NCI-H1092 (cell line): ENCODE measurements at places on chromosomes 1 and 21.

GRCh38 chr1:93016171-93016570 lies 54.9 kb upstream of the DIPK1A start:
- no peak for DNase-seq

DNA sequence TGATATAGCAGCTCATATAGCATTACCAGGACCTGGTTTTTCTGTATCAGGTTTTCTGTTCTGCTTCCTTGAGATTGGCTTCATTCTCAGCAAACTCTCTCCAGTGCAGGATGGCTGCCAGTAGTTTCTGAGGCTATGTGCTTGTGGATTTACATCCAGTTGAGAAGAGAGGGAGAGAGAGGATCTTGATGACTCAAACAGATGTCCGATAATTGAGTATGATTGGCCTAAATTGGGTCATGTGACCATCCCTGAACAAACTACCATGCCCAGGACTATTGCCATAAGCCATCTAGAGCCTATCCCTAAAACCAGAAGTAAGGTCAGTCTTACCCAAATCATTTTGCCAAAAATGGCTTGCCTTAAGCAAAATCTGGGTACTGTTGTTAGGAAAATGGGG lies 18.1 kb upstream of the PSMA5 start:
- no peak for DNase-seq

DNA sequence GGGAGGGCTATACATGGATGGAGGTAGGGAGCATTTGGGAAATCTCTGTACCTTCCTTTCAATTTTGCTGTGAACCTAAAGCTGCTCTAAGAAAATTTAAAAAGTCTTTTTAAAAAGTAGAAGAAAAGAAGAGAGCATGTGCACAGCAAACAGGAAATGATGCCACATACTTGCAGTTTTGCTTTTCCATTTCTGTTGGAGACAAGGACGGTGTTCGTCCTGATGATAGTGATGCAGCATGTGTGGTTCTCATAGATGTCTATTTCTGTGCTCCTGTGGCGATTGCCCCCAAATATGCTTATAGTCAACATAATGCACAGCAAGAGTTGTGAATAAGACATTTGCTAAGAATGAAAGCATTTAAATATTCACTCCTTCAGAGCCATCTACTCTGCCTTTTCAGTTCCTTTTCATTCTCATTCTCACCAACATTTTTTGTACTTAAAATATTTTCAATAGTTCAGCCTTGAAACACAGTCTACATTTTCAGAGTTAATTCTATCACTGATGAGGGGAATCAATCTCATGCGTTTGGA lies 66.6 kb downstream of the LRRC8C start:
- no peak for DNase-seq

DNA sequence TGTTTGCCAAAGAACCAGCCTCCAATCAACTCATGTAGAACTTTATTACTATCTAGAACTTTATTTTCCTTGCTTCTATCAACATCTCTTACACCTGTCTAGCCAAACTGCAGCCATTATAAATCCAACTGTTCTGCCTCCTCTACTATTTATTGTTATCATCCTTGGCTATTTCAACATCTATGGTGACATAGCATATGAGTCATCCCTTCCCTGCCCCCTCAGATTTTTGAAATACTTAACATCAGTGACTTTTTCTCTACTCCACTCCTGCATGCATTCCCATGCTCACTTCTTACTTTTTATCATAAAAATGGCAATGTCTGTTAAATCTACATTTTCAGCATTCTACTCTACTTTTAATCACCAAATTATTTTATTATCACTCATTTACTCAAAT lies 544.9 kb upstream of the NEGR1 start:
- no peak for DNase-seq

DNA sequence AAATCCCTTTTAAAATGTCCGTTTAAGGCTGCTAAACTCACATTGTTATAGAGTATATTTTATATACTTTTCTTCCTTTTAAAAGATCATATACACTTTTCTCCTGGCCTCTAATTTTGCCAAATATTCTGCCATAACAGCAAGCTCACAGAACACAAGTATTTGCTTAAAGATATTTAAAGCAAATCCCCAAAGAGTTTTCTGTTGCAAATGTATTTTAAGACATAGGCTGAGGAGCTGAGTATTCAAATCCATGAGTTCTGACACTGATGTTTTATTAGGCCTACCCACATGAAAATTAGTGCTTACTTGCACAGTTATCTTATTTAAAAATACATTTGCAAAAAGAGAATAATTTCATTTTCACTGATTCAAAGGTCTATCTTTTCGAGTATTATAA lies 1.7 kb upstream of the PTPRC start:
- no peak for DNase-seq

GRCh38 chr21:25586791-25587190 lies 20.5 kb downstream of the MRPL39 start:
- no peak for DNase-seq

DNA sequence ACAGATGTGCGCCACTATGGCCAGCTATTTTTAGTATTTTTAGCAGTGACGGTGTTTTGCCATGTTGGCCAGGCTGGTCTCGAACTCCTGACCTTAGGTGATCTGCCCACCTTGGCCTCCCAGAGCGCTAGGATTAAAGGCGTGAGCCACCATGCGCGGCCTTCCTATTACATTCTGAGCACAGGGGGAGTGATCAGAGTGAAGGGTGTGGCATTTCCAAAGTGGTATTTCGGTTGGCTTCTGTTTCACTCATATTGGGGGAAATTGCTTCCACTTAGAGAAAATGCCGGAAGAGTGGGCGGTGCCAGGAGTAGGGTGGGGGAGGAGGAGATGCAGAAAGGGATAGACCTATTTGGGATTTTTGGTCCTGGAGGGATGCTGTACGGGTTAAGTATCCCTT lies 4.3 kb downstream of the PIK3CD start:
- no peak for DNase-seq

DNA sequence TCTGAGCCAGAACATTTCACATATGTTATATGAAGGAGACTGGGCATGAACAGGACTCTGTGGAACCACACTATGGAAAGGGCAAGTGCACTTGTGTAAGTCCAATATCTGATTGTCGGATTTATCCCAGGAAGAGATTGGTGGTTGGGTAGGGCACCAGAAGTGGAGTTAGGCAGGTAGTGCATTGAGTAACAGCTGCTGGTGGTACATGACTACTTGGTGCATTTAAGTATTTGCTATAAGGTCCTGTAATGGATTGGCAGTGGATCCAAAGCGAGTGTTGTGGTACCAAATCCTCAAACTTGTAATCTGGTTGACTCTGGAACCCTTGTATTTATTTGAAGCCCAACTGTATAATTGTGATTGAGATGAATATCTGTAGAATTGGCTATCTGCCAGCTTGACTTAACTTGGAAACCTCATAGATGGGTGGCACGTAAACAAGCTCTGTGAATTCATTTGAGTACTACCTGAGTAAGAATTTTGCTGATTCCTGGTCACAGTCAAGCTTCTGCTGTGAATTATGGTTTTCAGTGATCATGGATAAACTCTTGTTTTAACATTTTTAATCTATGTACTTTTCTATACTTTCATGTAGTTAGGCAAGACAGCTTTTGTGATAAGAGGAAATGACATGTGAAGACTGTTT lies 21.1 kb downstream of the UBAP2L start:
- no peak for DNase-seq

GRCh38 chr1:77395051-77395450 lies 113.2 kb downstream of the AK5 start:
- no peak for DNase-seq

DNA sequence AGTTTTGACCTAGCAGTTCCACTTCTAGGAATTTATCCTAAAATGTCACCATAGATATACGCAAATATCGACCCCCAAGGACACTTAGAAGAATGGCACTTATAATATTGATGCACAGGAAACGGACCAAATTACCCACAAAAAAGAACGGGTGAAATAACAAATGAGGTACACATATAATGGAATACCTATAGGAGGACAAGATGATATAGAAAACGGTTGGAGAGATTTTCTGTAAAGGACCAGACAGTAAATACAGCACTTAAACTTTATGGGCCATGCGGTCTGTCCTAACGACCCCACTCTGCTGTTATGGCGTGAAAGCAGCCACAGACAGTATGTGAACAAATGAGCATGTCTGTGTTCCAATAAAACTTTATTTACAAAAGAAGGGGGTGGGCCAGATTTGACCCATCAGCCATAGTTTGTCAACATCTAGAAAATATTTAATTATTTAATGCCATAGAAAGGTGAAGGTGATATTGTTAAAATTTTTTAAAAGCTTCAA lies 2.4 kb downstream of the TMPRSS3 start:
- no peak for DNase-seq

DNA sequence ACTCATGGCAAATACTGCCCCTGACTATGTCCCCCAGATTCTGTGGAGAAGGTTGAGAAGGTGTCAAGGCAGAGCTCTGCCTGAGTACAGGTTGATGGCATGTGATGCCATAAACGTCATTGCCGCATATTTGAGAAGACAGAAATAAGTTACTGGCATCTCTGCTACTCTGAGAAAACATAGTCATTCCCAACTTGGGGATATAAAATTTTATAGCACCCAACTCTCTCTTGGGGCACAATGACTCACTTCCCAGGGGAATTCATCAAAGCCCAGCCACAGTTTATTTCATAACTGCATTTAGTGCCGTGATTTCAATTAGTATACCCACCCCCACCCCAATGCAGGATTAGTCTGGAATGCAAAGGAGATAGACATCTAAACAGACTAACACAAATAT lies 101.9 kb upstream of the TNR start:
- DNase-seq, result no peak

DNA sequence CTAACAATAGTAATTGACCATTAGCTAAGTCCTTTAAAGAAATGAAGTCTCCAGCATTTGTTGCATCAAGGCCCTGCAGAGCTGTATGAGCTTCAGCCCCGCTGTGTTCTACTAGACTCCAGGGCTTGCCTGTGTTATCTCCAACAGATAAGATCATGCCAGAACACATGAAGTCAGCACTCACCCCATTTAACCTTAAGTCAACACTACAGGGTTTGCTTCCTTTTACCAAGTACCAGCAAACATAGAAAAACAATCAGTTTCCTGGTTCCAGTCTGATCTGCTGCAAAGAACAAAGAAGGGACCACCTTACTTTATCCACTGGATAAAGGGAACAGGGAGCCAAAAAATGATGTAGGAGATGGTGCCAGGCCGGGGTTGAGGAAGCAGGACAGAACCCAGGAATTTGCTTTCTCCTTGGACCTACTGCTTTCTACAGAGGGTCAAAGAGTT lies 41.3 kb upstream of the ENAH start:
- no peak for DNase-seq

GRCh38 chr1:202966006-202966898 lies 805 bp downstream of the CYB5R1 start:
- no peak for DNase-seq

- DNase-seq, result no peak
These were observed 129.3 kb downstream of the SIM2 start for GRCh38 chr21:36828208-36828607.

GRCh38 chr1:6005276-6005917 lies 13.2 kb upstream of the NPHP4 start:
- DNase-seq, result no peak

DNA sequence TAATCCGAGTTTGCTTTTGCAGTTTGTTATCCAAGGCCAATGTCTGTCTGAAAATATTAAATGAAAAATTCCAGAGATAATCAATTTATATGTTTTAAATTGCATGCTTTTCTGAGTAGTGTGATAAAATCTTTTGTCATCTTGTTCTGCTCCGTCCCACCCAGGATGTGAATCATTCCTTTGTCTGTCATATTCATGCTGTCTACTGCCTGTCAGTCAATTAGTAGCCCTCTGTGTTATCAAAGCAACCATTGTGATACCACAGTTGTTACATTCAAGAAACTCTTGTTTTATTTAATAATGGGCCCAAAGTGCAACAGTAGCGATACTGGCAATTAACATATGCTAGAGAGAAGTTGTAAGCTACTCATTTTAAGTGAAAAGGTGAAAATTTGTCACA lies 819.3 kb downstream of the BRINP3 start:
- DNase-seq, result no peak

DNA sequence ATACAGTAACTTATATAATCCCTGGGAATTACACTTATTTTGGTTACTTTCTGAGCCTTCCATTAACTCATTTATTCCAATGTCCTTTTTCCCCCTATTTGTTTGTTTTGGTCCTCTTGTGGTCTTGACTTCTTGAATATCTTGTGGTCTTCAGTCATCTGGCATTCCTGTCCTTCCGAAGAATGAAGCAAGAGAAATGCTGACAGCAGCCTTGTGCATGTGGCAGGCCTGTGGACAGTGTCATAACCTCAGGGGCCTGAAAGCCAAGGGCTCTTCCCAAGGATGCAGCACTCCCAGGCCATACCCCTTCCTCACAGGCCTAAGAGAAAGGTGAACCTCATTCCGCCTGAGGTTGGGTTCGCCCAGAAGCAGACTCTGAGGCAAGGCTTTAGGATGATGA lies 470.2 kb downstream of the DISC1 start:
- DNase-seq, result no peak

DNA sequence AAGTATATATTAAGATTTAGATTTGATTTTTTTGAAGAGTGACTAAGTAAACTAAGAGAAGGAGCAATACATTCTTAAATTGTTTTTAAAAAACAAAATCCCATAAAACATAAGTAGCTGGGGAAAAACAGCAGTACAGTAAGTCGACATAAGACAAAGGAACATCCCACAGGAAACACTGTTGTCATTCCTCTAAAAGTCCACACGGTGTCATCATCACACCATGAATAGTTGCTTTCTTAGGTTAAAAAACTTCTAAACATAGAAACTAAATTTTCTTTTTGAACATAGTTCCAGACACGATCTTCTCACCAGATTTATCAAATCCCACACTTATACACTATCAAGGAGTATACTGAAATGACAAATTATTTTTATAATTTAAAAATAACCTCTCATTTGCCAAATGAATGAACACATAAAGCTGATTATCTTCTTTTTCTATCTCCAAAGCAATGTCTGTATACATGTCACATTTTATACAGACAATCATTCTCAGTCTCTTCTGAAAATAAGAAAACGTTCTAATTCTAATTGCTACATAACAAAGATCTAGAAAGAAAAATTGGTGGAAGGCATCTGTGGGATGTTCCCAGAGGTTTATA lies 15.8 kb downstream of the ODF2L start:
- peak; percentile 26 for DNase-seq

DNA sequence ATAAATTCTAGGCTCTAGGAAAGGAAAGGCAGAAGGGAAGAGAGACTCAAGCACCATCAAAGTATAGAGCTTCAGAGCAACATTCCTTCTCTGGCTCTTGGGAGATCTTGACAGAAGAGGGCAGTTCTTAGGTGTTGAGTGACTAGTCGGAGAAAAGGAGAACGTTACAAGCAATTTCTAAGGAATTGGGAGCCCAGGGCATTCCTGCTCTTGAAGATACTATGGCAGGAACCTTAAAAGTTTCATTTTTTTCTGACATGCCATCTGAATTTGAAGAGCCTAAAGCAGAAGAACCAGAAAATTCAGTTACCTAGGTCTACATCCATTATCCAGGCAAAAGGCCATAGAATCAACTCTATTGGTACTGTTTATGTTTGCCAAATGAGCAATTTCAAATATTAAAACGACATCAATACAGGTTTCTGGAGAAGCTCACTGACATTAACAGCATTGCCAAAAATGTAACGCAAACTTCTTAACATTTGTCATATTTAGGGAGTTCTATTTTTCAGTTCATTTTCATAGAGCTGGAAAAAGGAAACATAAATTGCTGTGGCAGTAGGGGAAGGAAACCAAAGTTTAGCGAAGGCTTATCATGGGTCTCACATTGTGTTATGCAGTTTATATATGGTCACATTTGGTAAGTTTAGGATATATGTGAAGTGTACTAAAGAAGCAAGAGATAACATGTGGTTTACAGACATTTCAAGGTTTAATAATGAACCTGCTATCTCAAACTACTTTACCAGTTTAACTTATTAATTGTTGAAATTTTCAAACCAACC lies 210.1 kb upstream of the NRIP1 start:
- DNase-seq, result no peak

GRCh38 chr1:174118751-174119150 lies 40.6 kb upstream of the RABGAP1L start:
- no peak for DNase-seq
